Kasumi-1 (cell line): ENCODE measurements at places on chromosomes 2 and 18.

DNA sequence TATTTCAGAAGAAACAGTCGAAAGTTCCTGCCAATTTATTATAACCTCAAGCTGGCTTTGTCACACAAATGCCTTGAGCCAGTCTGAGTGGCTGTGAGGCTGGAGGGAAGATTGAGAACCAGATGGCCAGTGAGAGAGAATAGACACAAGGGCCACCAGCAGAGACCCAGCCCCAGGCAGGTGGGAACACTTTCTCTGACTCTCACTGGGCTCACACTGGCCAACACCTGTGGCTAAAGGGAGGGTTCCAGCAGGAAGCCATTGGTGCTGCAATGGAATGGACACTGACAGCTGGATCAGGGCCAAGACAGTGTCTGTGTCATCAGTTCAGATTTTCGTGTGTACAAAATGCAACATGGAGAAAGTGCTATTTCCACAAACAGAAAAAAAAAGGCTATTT is 29.9 kb downstream of the LOXHD1 start:
- no peak for DNase-seq

DNA sequence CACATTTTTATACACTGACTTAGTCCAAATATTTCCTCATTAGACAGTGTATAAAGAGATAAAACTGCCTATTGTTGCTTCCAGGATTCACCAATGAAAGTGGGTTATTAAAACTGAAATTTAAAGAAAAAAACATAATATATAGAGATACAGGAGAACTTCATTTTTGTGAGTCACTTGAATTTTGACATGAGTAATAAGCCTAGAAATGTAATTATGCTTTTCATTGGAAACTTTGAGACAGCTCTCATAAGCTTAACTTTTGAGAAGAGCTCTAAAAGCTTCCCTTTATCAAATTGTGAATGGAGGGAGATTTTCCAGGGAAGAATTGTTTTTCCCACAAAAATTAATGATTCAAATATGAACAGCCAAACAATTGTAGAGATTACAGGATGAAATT is 14.1 kb downstream of the DYNC2LI1 start:
- DNase-seq: no peak

GRCh38 chr2:135951041-135951583 is 34.3 kb downstream of the DARS1 start:
- DNase-seq: no peak

GRCh38 chr2:239313776-239314175 is 87.0 kb downstream of the HDAC4 start:
- no peak for DNase-seq

DNA sequence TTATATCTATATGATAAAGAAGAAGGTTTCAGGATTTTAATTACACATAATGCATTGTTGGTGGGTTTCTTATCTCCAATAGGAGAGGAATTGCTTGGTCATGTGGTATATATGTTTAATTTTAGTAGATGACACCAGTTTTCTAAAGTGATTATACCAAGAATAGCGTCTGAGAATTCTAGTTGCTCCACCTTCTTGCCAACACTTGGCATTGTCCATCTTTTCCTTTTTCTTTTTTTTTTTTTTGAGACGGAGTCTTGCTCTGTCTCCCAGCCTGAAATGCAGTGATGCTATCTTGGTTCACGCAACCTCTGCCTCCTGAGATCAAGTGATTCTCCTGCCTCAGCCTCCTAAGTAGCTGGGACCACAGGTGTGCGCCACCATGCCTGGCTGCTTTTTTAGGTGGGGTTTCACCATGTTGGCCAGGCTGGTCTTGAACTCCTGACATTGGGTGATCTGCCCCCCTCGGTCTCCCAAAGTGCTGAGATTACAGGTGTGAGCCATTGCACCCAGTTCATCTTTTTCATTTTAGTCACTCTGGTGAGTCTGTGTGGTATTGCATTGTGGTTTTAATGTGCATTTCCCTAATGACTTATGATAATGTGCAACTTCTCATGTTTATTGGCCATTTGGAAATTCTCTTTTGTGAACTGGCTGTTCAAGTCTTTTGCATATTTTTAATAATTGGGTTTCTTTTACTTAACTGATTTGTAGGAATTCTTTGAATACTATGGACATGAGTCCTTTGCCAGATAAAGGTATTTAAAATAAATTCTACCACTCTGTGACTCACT is 37.3 kb upstream of the ZNF512 start:
- no peak for DNase-seq

- peak; percentile 1 for DNase-seq
Observed at GRCh38 chr2:30622452-30622851, 175.4 kb downstream of the LCLAT1 start.

- peak; percentile 75 for DNase-seq
Observed at GRCh38 chr2:101831351-101831865, 133.9 kb downstream of the MAP4K4 start.

- no peak for DNase-seq
Observed at GRCh38 chr2:23107327-23107941, 277.5 kb upstream of the KLHL29 start.

DNA sequence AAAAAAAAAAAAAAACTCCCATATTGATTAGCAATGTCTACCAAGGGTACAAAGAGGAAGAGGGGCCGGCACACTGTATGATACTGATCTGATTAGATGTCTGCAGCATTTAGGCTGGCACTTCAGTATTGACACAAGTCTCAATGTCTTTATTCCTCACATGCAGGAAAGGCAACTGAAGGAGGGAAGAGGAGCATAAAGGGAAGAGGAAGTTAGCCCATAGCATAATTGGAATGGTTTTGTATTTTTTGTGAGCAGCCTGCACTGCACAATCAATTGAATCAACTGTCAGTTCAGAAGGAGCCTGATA is 79.0 kb downstream of the DNER start:
- no peak for DNase-seq

- DNase-seq: no peak
Observed at GRCh38 chr2:11795590-11795989, 49.2 kb downstream of the LPIN1 start.

DNA sequence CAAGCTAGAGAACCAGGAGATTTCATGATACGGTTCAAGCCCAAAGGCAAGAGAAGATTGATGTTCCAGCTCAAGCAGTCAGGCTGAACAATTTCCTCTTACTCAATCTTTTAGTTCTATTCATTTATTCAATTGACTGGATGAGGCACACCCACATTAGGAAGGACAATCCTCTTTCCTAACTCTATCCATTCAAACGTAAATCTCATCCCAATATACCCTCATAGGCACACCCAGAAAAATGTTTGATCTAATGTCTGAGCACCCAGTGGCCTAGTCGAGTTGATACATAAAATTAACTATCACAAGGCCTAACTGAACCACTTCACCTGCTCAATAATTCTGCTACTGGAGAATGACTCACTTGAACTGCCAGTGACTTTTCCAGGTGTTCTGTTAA is 180.7 kb downstream of the RAD51AP2 start:
- no peak for DNase-seq

DNA sequence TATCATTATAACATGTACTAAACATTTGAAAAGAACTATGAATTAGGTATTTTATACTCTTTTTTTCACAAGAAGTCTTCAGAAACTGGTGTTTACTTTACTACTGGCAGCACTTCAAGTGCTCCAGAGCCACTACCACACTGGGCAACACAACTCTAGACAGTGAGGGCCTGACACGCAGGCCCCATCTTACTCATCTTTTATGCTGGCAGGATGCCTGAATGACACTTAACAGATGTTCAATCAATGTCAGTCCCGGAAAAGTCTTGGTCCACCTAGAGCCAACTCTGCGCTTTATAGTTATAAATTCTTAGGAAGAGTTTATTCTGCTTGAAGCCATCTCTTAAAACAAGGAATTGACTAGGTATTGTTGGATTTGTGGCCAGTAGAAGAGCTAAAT is 8.7 kb upstream of the WIPF1 start:
- DNase-seq: no peak

- no peak for DNase-seq
Observed at GRCh38 chr2:127052771-127053691, 53.9 kb downstream of the BIN1 start.

GRCh38 chr2:101151859-101152271 is 683 bp upstream of the TBC1D8 start:
- peak; percentile 12 for DNase-seq
